ENCODE measurements at places on chromosomes 16 and 17.

DNA sequence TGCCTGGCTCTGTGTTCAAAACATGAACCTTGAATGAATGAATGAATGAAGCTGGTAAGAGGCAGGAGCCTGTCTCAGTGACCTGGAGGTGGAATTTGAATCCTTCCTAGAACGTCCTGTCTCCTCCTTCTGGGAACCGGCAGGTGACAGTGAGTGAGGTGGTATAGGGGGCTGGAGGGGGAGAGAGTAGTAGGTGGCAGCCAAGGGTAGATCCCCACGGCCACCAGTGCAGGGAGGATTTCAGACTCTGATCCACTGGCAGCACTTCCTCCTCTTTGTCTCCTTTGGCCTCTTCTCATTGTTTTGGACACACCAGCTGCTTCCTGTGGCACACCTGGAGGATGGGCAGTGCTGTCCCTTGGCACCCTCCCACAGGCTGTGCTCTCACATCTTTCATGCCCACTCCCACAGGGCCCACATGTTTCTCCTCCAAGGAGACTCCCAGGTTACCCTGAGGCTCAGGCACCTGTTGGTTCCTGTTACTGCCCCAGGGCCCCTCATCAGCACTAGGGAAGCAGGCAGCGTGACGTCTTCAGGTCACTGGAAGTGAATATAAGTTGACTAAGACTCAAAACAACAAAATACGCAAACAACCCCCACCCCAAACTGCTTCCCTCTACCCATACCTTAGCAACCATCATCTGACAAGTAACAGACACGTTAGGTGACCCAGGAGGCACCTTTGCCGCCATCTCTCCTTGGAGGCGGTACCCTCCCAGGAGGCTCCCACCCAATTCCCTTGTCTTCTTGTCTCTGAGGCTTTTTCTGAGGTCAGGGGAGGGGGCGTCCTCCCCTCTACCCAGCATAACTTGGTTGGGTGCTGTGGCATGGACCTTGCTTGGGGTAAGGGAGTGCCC is 84.6 kb downstream of the N4BP1 start:
- DNase-seq, result no peak

GRCh38 chr17:27956601-27957445 is 63.7 kb upstream of the LYRM9 start:
- DNase-seq, result peak; percentile 27

- peak; percentile 97 for DNase-seq
Measured at GRCh38 chr16:84730406-84731106, 30.8 kb downstream of the USP10 start.

DNA sequence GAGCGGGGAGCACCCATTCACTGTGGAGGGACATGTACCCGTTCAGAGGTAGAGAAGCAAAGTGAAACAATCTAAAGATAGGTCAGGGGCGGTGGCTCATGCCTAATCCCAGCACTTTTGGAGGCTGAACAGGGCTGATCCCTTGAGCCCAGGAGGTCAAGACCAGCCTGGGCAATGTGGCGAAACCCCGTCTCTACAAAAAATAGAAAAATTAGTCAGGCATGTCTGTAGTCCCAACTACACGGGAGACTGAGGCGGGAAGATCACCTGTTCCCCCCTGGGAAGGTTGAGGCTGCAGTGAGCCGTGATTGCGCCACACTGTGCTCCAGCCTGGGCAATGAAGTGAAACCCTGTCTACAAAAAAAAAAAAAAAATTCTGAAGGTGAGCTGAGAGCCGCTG is 21.7 kb downstream of the MYL4 start:
- DNase-seq, result no peak

Measured in umbilical cord (tissue), 2 donors.